Activated T-helper 9 cell treated with anti-CD3 and anti-CD28 coated beads, Interleukin-2, amount 50 U/mL, for 16 hours (primary cell): ENCODE measurements at places on chromosomes 4 and X.

DNA sequence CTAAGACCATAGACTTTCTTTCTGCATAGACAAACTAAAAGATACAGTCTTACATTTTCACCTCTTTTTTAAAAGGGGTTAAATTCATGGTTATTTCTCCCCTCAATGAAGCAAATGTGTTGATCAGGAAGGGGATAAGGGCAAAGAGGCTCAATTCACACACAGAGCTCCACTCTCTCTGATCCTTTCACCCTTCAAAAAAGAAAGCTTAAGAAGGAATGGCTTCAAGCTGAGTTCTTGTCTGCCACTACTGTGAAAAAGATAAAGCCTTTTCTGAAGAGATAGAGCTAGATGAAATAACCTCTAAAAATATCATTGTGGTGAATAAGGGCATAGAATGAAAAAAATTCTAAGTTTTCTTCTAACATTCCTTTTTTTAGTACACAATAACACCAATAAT lies 28.3 kb downstream of the SEPSECS start:
- no peak for DNase-seq

DNA sequence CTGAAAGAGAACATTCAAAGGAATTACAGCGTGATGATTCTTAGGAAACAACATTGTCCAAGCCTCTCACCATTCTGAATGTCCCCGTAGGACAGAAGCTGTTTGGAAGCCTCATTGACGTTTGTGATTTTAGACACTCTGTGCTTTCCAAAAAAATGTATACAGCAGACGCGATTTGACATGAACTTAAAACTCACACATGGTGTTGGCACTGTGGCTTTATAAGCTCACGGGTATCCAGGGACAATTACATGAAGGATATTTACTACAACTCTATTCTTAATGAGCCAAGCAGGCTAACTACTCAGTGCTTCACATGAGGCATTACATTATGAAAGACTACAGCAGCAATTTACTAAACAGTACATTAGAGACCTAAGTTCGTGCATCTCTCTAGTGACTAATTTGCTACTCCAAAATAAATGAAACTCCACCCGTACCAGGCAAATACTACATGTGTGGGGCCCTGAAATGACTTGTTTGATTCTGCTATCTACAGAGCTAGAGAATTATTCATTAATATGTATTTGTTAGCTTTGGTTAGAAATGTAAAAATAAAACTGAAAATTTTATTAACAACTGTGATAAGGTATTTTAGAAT lies 620.7 kb downstream of the SPRY1 start:
- no peak for DNase-seq

GRCh38 chr4:26410385-26411293 lies 79.6 kb downstream of the CCKAR start:
- DNase-seq, result no peak

- DNase-seq, result no peak
These were observed 149.5 kb downstream of the CCNG2 start for GRCh38 chr4:77306496-77306895.

DNA sequence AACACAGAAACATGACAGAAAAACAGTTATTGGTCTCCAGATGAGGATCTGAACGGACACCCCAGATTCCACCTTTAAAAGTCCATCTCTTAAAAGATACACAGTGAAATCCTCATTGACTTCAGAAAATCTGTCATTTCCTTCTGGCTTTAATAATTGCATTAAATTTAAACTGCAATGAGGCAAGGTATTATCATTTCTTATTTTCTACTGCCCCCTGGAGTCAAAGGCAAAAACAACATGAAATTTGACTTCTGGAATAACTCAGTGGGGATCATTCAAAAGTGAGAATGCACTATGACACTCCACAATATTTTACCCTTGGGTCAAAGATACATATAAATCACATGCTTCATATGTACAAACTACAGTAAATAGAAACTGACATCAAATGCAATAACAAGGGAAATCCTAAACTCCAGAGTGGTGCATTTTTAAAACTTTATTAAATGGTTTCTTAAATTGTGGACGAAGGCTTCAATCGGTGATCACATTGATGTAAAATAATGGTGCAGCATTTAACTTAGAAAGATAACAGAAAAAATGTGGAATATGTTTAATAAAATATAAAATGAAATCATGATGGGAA lies 56.4 kb upstream of the SPANXN1 start:
- DNase-seq, result no peak

GRCh38 chr4:10305816-10306215 lies 151.4 kb downstream of the ZNF518B start:
- DNase-seq, result no peak

DNA sequence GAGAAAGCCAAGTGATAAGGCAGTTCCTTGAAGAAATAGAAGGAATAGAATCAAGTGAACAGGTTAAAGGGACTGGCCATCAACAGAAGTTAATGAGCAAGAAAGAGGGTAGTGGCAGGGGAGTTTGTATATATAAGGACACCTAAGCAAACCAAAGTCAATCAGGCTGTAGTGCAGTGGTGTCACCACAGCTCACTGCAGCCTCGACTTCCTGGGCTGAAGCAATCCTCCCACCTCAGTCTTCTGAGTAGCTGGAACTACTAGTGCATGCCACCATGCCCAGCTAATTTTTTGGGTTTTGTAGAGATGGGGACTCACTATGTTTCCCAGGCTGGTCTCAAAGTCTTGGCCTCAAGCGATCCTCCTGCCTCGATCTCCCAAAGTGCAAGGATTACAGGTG lies 15.9 kb downstream of the ACOT9 start:
- no peak for DNase-seq

GRCh38 chr4:64882311-64883086 lies 473.2 kb upstream of the TECRL start:
- no peak for DNase-seq

- no peak for DNase-seq
These were observed 202.5 kb downstream of the PCDH7 start for GRCh38 chr4:30922625-30923024.

DNA sequence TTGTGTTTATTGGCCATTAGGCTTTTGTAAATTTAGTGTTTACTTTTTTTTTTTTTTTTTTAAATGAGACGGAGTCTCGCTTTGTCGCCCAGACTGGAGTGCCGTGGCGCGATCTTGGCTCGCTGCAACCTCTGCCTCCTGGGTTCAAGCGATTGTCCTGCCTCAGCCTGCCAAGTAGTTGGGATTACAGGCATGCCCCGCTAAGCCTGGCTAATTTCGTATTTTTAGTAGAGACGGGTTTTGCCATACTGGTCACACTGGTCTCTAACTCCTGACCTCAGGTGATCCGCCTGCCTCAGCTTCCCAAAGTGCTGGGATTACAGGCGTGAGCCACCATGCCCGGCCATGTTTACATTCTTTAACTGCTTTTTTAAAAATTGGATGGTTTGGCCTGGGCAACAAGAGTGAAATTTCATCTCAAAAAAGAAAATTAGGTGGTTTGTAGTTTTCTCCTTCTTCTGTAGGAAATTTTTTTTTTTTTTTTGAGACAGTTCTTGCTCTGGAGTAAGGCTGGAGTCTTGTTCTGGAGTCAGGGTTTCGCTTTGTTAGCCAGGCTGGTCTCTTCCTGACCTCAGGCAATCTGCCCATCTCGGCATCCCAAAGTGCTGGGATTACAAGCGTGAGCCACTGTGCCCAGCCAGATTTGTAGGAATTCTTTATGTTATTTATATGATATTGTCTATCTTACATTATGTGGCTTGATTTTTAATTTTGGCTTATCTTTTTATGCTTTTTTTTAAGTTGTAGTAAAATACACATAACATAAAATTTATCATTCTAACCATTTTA lies 15.1 kb downstream of the UBE2K start:
- no peak for DNase-seq

GRCh38 chrX:48548871-48549270 lies 9.4 kb downstream of the TBC1D25 start:
- DNase-seq, result no peak

- DNase-seq, result no peak
These were observed 80.6 kb upstream of the CD99 start for GRCh38 chrX:2610246-2611170.

DNA sequence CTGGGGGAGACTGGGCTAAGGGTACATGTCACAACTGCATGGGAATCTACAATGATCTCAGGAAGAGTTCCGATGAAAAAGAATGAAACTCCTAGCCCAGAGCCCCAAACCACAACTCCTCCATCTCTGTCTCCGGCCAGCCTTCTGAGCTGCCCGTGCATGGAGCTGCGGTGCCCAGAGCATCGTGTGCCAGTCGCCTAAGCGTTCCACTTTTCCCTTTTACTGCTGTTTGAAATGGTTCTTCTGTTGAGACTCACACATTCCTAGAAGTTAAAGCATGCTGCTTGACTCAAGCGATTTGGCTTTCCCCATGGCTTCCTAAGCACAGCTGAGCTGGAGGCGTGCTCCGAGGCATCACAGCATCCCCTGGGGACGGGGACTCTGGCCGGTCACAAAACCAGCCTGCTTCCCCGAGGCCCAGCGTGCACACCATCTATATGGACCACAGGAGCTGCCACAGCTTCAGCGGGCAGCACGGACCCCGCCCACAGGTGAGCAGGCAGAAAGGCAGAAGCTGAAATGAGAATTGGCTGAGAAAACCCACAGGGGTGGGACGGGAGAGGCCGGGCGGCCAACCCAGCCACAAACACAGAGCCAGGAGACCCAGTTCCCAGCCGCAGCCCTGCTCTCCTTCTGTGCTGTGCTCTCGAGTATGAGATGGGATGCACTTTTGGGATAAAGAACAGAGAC lies 5.0 kb downstream of the CCNQ start:
- DNase-seq, result no peak

GRCh38 chrX:148422526-148422925 lies 77.9 kb upstream of the AFF2 start:
- DNase-seq, result no peak

GRCh38 chr4:117889978-117890377 lies 144.3 kb upstream of the NDST3 start:
- DNase-seq, result no peak

GRCh38 chrX:73855546-73855945 lies 292.5 kb downstream of the CHIC1 start:
- DNase-seq, result peak; percentile 51

GRCh38 chrX:9465380-9466123 lies 694 bp downstream of the TBL1X start:
- peak; percentile 20 for DNase-seq
